ENCODE measurements at places on chromosomes 7 and 10.

DNA sequence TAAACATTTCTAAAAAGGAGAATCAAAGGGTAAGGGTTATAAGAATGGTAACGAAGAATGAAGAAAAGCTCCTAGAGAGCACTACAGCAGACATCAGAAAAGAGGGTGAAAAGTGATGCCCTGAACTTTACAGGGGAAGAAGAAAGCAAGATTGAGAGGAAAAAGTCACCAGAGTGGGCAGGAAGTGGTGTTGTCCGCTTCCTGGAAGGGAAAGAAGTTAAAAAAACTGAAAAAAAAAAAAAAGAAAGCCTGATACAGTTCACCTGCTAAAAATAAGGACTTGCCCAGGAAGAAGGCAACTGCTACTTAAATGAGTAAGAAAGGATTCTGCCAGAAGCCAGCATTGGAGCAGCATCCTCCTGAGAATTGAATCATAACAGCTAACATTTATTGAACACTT is 330.1 kb upstream of the PHF14 start:
- DNase-seq = no peak

- no peak for DNase-seq
These were observed 56.0 kb downstream of the CCDC7 start for GRCh38 chr10:32501906-32502305.

DNA sequence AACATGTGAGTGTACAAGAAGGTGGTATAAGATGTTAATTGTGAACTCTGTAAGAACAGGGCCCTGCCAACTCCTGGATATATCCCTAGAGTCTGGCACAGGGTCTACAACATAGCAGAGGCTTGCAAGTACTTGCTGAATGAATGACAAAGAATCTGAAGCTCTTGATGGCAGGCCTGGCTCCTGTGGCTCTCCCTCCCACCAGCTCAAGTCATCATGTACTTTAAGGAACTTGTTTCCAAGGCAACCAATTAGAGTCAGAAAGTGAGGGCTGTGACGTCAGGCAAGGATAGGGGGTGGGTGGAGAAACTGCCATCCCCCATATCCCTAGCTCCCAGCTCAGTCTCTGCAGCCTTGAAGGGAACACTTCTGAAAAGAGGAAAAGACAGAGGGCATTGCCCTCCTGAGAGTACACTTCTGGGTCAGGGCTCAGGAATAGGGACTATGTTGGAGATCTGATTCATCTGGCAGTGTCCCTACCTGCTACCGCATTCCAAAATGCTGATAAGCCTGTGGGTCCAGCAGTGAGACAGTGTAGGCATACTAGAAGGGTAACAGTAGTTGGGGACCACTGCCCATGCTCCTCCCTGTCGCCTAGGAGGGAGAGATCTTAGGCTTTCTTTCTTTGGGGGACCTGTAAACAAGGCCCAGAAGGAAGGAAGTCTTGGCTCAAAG is 34.6 kb upstream of the BTRC start:
- DNase-seq = peak; percentile 42

- DNase-seq = no peak
These were observed 284.7 kb upstream of the SHH start for GRCh38 chr7:156096771-156097538.

- DNase-seq = peak; percentile 24
These were observed 14.1 kb upstream of the SOSTDC1 start for GRCh38 chr7:16479591-16479990.

DNA sequence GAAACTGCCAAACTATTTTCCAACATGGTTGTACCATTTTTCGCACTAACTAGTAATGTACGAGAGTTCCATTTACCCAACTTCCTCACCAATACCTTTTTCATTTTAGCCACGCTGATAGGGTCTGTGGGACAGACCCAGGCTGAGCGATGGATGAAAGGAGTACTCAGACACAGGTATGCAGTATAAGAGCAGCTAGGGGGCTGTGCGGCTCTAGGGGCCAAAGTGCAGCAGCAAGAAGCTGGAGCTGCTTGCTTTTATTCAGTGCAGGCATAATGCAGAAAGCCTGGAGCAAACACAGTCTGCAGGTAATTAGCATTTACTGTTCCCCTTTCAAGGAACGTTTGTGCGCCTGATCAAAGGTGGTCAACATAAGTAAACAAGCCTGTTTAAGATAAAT is 21.0 kb downstream of the UCMA start:
- DNase-seq = no peak

- DNase-seq = peak; percentile 69
These were observed 525.7 kb downstream of the KCNMA1 start for GRCh38 chr10:77111611-77112550.

DNA sequence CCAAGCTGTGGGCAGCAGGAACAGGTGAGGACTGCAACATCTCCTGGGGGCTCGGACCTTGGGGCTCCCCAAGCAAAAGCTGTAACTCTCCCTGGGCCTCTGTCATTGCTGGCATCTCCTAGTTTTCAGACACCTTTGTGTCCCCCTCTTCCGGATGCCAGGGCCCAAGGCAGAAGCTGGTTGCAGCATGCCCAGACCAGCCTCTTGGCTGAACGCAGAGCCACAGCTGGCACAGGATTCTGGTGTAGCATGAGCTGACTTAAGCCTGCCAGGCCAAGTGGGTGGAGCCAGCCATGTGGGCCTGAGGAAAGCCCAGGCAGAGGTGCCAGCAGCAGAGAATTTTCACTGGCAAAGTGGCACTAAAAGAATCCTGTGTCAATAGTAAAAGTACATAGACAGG is 43.5 kb downstream of the ZWINT start:
- no peak for DNase-seq

GRCh38 chr7:71132127-71132376 is at the start of gene GALNT17:
Gene GALNT17 (plus strand): TSS chr7:71132144.
- DNase-seq = no peak

DNA sequence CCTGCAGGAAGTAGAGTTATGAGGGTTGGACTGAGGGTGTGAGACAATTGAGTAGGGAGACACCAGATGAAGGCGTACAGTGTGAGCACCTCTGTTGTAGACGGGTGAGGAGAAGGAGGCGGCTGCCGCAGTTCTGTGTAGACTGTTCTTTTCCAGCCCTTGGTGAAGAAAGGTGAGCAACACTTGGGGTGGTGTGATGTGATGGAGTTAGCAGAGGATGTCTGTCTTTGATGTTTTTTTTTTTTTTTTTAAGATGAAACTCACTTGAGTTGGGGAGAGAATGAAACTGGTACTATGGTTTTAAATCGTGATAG is 42.8 kb upstream of the RNF216 start:
- DNase-seq = no peak

Data from amniotic epithelial cell (primary cell).